NCI-H2081 treated with DMSO at 0.1 percent for 48 hours (cell line): ENCODE measurements at places on chromosomes 5 and 9.

DNA sequence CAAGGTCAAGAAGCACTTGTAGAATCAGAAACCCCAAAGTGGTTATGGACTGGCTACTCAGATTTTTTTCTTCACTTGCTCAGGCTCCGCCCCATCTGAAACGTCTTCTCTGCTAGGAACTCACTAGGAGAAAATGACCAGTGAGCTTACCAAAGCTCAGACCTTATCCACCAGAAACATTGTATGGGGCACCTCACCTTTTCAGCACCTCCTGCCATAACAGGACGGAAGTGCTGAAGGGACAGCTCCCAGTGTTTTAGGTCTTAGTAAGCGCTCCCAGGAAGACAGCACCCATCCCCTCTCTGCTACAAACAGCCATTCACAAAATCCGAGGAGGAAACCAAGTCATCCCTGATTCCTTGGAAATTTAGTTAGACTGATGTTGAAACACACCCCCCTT lies 1.2 kb upstream of the GABRA1 start:
- DNase-seq, result no peak

DNA sequence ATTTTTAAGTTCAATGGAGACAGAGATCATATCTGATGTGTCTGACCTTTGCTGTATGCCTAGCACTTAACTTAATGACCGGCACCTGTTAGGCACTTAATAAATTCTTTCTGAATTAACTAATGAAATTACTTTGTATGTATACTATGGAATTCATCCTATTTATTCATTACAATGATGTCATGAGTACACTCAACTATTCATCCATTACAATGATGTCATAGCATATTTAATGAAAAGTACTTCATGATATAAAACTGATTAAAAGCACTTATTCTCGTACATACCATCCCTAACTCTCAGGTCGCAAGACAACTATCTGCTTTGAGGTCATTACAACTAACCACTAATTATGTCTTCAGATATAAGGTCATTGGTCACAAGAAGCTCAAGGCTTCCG lies 1131.6 kb downstream of the DTWD2 start:
- no peak for DNase-seq

GRCh38 chr5:156888520-156888919 lies 38.4 kb downstream of the PPP1R2B start:
- no peak for DNase-seq

DNA sequence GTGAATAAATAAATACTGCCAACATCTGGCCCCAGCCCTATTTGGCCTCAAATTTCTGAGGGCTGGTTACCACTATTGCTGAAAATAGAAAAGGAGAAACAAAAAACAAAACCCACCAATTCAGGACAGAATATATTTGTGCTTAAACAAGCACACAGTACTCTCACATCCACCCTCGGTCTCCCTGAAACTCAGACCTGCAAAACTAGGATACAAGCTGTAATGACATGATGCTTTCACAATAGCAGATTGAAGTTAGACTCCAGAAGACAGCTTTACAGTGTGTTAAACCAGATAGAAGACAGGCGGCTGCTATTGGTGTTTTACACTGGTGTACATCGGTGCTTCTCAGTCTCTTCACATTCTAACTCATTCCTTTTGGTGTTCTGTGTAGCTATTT lies 214.9 kb upstream of the DMRT1 start:
- no peak for DNase-seq

- DNase-seq, result no peak
Measured at GRCh38 chr5:1975406-1975715, 92.6 kb upstream of the IRX4 start.

GRCh38 chr5:6715758-6716628 lies 2.8 kb downstream of the TENT4A start:
- no peak for DNase-seq

GRCh38 chr5:95840956-95841705 lies 18.6 kb upstream of the GLRX start:
- no peak for DNase-seq
